Stimulated activated CD8-positive, alpha-beta memory T cell treated with anti-CD3 and anti-CD28 coated beads, Interleukin-15, amount 100 ng/mL, for 1 hour (primary cell): ENCODE measurements at places on chromosomes 2 and 18.

GRCh38 chr18:42157420-42157819 lies 202.4 kb downstream of the PIK3C3 start:
- no peak for DNase-seq

GRCh38 chr2:51953931-51954330 lies 922.0 kb upstream of the NRXN1 start:
- no peak for DNase-seq

- DNase-seq = no peak
Observed at GRCh38 chr18:13303756-13304364, 85.3 kb downstream of the LDLRAD4 start.

DNA sequence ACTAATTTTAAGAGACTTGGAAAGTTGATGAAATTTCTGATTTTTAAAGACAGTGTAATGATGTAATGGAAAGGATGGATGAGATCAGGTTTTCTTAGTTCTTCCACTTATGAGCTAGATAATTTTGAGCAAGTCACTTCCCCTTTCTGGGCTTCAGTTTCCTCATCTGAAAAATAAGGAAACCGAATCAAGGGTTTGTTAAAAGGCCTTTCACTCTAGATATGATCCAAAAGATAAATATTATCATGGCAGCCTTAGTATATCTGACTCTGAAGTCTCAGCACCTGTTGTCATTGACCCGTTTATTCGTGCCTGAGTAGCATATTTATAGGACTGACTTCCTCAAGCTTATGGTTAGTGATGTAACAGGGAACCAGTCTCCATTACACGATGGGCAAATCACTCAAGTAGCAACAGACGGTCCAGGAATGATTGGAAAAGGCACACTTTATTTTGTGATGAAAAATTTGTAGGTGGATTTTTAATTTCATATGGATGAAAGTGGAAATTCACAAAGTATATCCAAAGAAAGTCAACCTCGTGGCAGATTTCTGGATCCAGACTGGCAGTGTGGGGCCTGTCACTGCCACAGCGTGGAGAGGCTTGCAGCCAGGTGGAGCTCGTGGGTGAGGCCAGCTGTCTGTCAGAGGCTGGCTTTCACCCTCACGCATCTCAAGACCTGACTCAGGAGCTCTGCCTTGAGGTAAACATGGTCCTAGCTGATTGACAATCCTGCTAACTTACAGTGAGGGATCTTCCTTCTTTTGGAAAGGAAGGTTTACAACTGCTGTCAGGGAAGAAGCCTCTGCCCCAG lies 137.9 kb upstream of the CXCR4 start:
- no peak for DNase-seq

- DNase-seq = no peak
Observed at GRCh38 chr2:225293638-225294037, 105.9 kb upstream of the NYAP2 start.

GRCh38 chr2:20080839-20081415 lies 29.5 kb upstream of the LAPTM4A start:
- DNase-seq = no peak

DNA sequence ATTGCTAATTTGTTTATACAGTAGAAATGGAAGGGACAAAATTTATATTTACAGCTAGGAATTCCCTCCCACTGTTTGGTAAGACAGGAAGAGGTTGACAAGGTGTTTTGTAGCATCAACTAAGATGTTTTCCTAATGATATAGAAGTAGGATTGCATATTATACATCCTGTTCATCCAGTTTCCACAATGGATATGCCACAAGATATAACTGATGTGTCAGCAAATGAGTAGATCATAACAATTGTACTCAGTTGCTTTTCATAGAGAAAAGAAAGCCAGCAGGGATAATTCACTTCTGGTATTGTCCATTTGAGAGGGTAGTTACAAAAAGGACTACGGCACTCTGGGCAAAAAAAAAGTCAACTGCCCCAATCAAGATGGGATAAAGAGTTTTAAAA lies 102.7 kb downstream of the CALCRL start:
- DNase-seq = no peak

DNA sequence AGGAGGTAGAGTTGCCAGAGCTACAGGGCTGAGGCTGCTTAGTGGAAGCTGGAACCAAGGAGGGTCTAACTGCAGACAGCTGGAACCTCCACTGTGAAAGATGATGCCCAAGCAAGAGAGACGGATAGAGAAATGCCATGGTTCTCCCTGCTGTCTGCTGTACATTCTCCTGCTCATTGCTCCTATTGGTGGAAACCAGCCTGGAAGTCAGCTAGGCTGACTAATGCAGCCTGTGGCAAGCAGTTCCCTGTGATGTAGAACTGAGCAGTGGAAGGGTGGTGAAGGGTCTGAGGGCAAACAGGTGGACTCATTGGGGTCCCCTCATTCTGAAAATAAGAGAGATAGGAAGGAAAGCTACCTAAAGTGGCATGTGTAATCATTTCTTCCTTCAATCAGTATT lies 563.6 kb downstream of the SLC4A3 start:
- no peak for DNase-seq

DNA sequence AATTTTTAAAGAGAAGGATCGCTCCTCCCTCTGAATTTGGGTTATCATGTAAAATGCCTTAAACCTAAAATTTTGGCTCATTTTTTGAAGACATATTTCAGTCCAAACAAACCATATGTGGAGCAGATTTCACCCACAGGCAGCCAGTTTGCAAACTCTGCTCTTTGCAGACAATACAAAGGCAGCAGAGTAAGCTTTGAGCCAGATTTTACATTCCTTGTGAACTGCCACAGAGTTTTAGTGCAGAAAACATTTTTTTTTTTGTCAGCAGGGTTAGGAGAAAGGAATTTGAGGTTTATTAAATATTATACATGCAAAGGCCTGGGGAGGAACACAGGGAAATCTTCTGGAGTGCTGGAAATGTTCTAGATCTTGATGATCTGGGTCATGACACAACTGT lies 171.9 kb upstream of the FN1 start:
- DNase-seq = no peak

DNA sequence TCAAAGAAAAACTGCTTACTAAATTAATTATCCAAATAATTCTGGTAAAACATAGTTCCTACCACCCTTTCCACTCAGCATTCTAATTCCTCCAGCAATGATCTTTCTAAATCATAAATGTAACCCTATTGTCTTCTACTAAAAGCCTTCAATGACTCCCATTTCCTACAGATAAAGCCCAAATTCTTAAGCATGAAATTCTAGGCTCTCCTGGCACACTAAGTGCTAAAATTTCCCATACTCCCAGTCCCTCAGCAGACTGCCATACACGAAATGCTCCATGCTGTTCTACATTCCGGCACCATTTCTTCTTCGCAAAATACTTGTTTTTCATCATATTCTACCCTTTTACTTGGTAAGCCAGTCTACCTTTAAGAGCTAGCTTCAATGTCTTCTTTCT lies 96.9 kb downstream of the CHN1 start:
- no peak for DNase-seq

DNA sequence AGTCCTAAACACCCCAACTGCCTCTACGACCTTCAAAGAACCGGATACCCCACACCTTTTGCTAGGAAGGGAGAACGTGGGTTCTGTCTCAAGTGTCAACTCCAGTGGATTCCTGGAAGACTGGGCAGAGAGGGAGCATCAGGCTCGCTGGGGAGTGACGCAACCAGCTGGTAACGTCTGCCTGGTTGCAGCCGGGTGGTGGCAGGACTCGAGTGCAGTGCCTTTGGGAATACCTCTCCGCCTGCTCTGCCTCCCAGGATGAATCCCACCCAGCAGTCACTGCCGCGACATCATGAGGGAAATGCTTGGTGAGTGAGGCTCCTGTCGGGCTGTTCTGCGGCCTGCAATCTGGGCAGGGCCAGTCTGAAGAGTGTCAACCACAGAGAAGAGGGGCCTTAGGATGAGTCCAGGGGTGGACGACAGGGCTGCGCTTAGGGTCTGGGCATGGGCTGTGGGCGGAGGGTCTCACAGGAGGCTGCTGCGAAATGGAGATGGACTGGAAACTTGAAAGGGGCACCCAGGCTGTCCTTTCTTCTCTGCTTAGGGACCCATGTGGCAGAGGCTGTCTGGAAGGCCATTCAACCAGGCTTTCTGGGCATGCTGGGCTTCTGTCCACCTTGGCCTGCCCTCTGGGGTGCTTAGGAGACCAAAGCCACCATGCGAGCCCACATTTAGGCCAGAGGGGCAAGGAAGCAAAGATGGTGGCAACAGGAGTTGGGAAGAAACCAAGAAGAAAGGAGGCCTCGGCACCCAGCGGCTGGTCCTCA lies 12.9 kb downstream of the GPR17 start:
- no peak for DNase-seq

DNA sequence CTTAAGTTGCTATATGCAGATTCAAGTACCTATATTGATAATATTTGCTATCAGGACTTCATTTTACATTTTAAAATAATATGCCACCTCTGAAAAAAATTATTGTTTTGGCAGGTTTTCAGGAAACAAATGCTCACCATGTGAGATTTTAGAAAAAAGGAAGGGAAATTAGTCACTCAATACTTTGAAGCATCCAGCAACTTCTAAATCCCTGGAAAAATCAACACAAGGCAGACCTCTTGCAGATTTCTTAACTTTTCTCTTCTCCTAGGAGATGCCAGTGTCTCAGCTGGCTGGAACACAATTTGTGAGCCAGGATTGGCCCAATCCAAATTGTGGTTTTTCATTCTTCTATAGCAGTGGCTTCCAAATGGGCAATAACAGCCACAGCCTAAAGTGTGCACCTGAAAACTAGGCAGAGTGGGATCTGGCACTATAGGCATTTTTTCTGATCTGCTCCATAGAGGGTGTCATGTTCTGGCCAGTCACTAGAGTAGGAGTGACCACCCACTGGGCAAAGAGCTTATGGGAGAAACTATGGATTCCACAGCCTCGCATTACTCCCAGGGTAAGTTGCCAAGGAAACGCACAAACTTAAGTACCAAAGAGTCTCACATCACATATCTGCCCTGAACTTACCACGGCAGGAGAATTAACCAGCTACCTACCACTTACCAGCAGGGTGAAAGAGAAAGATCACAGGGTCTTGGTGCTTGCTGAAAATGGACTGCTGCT lies 28.1 kb upstream of the THOC1 start:
- DNase-seq = no peak

GRCh38 chr2:205539603-205540002 lies 142.7 kb upstream of the NRP2 start:
- no peak for DNase-seq
